Right renal cortex interstitium (tissue), 3 donors: ENCODE measurements at places on chromosomes 7 and 10. TPM values are rescaled to one million over a fixed set of nuclear protein-coding genes. Genes with fewer than 3 reads are reported as not detected.
A peak's percentile ranks its signal among the peaks of the same experiment; 100 is the strongest.

DNA sequence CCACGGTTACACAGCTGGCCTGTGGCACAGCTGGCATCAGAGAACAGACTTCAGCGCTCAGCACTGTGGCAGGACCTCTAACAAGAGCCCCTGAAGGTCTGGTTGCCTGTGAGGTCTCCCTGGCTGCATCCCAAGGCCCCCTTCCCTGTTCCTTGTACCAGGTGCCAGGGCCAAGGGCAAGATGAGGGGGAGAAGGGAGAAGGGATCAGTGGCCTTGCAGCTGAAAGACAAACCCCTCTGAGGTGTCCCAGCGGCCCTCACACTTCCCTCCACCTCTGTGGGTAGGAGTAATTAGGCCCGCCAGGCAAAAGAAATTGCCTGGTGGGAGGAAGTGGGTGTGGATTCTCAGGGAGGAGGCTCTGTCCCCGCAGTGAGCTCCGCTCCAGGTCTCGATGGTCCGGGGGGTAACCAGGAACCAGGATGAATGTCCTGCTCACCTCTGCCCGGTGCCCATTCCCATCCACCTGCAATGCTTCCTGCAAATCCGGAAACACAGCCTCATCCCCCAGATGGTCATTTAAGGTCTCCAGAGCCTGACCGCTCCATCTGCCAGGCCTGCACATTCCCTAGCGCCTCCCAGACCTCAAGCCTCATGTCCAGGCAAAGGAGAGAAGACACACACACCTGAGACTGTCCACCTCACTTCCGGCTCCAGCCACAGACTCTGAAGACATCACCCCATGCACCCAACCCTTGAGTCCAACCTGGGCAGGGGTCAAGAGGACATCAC is 22.7 kb downstream of the GRID2IP start:
- no peak for DNase-seq

Gene ERV3-1
- 25.4 TPM for polyA plus RNA-seq

DNA sequence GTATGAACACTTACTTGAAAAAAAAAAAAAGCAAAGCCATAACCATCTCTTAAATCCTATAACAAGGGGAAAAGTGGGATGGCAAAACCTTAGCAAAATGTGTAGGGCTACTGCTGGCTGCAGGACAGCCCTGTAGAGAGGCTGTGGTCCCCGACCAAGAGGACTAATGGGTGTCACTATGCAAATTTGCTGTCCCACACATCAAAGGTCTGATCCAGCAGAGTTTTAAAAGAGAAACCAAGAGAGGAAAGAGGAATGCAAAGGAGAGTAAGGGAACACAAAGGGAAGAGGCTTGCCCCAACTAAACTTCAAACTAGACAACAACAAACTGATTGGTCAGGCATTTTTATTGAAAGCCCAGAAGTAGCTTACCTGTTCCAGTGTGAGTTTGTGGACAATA is 3.1 kb upstream of the ZNRF2 start:
- no peak for DNase-seq

- no peak for DNase-seq
Measured at GRCh38 chr10:72016608-72017300, 52.6 kb downstream of the CHST3 start.

- no peak for DNase-seq
Measured at GRCh38 chr7:86931439-86931838, 128.0 kb downstream of the ELAPOR2 start.

DNA sequence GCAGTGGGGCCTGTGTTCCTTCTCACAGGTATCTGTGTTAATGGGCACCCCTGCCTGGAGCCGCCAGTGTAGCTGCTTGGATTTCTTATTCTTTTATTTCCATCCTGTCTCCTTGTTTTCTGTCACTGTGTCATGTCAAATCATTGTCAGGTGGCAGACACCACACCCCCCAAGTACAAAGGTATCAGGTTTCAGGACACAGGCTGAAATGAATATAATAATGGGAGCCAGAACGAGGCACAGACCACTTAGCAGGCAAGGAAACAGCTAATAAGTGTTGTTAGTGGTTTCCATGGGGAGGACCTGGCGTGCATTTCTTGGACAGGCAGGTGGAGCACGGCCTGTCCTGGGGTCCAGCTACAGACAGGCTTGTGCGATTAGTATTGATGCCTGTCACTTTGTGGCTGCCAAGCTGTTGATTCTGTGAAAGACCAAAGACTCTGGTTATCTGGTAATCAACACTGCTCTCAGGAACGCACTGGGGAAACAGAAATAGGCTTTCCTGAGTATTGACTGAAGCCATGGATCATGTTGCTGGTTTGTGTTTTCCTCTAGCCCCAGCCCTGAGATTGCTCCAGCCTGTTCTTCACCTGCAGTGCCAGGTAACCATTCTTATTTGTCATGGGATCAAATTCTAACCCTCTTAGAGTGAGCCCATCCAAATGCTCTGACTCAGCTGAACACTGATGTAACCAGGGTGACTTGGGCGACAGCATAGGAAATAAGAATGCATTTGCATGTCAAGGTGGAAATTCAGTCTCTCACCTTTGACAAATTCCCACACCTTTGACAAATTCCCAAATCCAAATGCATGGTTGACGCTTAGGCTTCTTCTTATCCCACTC is 1002.0 kb downstream of the LRMDA start:
- DNase-seq: no peak

- peak; percentile 80 for DNase-seq
Measured at GRCh38 chr7:64307254-64308015, 6.3 kb upstream of the ZNF736 start.
